ENCODE measurements at places on chromosomes 1 and 21.

GRCh38 chr1:22812092-22812880, 101.6 kb downstream of the EPHB2 start:
- no peak for DNase-seq

- peak; percentile 42 for DNase-seq
Measured at GRCh38 chr1:35573198-35574124, at the start of gene TFAP2E. TFAP2E (plus strand) TSS chr1:35573314; CDS start chr1:35573578, 264 bp downstream.

GRCh38 chr1:20426371-20426770, 59.6 kb downstream of the CAMK2N1 start:
- DNase-seq, result no peak

DNA sequence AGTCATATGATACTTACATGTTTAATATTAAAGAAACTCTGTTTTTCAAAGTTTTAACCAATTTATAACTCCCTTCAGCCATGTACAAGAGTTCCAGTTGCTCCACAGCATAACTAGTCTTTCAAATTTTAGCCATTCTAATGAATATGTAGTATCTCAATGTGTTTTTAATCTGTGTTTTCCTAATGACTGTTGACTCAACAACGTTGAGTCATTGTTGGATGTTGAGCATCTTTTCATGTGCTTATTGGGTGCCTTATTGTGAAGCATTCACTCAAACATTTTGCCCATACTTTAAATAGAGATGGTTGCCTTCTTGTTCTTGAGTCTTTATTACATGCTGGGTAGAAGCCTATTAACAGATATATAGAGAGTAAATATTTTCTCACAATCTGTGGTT, 240.2 kb upstream of the LYPLAL1 start:
- DNase-seq, result no peak

GRCh38 chr1:221141096-221141495, 261.9 kb downstream of the HLX start:
- no peak for DNase-seq

GRCh38 chr1:37399205-37399604, 75.2 kb upstream of the ZC3H12A start:
- no peak for DNase-seq

DNA sequence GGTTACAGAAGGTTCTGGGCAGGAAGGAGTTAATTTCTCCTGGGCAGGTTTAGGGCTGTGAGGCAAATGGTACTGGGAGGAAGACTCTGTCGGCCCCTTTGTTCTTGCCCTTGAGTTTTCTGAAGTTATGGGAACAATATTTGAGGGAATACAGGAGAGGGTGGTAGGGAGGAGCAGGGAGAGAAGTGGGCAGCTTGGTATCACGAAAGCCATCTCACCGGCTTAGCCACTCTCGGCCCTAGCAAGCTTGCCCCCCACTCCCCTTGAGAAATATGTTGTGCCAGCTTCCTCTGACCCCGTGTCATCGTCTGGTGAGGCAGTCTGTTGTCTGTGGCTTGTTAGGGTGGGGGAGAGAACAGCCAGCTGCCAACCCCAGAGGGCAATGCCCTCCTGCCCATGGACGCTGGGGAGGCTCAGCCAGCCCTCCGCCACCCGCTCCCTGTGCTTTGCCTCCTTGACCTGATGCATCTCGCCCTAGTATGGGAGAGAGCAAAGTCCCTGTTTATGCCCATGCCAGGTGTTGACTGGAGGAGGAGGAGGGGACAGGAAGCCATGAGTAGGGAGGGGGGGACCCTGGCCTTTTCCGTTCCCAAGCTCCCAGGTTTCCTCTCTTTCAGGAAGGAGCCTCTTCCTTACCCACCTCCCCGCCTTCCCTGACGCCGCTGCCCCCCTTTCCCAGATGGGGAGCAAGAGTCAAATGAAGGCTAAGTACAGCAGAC, 1.2 kb downstream of the EFNA1 start:
- DNase-seq, result peak; percentile 34

DNA sequence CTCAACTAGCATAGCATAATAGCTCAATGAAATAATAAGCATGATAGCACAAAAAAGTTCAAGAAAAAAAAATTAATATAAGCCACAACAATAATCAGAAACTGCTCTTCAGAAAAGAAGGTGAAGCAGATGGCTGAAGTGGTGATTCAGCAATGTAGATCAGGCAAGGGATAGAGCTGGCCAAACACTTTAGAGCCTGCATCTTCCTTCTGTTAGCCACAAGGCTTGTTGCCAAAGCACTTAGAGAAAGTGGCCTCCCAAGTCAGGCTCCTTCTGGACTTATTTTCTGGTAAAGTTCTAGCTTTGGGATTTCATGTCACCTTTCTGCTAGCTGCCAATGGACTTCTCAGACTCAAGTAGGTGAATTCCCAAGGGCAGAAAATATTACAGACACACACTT, 60.3 kb upstream of the C1orf87 start:
- DNase-seq, result no peak

DNA sequence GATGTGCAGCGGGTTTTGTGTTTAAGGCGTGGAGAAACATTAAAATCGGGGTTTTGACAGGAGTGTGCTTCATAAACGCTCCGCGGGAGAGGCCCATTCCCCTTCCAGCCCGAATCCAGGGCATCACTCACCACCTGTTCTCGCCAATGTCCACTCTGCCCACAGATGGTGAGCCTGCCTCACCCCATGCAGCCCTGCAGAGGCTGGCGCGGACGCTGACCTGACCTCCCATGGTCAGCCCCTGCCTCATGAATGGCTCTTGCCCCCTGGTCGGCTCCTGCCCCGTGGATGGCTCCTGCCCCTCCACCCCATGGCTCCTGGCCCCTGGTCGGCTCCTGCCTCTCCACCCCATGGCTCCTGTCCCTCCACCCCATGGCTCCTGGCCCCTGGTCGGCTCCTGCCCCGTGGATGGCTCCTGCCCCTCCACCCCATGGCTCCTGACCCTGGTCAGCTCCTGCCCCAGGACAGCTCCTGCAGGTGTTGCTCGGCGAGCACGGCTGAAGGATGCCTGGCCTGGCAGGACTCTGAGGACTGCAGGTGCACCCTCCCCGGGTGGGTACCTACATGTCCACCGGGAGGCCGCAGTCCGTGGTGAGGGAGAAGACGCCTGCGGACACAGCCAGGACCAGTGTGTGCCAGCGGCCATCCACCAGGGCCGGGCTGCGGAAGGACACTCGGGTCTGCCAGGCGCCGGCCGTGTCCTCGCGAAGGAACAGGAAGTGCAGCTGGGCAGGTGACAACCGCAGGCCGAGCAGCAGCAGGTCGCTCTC, 6.7 kb downstream of the KRTAP10-1 start:
- DNase-seq, result no peak

DNA sequence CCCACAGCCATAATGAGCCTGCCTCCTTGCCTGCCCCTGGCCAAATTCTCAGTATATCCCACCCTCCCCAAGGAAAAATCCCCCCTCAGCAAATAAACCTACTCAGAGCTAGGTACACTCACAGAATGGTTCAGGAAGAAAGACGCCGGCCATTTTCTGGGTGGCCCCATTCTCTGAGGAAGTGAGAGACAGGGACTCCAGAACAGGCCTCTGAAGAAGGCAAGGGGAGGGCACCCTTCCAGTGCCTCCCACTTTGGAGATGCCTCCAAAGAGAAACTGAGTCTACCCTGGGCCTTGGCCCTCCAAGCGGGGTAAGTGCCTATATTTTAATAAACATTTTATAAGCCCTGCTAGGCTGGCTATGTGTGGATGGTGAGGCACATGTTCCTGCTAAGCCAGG, 2.3 kb downstream of the PACC1 start:
- DNase-seq, result no peak

DNA sequence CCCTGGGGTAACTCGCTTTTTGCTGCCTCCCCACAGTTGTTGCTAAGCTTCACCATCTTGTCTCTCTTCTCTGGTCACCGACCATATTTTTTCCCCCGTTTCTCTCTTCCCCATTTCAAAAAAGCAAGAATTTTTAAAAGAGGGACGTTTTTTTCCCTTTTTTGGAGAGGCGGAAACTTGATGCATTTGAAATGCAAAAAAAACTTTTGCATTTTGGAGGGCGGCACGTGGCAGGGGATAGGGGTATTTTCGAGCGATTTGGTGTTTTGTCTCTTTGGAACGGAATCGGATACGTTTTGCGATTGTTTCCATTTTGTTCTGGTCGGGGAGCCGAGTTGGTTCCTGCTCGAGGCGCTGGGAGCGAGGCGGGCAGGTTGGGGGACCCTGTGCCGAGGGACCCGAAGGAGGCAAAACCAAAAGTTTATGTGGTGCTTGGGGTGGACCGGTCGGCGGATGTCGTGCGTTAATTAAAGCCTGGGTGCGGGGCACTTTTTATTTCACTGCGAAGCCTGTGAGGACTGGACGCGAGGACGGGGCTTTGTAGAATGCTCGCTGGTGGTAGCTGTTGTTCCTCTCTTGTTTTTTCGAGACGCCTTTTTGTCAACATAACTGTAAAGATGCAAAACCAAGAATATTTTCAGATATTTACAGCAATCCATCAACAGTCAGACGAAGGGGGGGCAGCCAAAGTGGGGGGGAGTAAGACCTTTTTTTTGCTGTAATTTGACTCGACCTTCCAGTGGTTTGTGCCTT, 884 bp downstream of the H3-3A start:
- peak; percentile 48 for DNase-seq

DNA sequence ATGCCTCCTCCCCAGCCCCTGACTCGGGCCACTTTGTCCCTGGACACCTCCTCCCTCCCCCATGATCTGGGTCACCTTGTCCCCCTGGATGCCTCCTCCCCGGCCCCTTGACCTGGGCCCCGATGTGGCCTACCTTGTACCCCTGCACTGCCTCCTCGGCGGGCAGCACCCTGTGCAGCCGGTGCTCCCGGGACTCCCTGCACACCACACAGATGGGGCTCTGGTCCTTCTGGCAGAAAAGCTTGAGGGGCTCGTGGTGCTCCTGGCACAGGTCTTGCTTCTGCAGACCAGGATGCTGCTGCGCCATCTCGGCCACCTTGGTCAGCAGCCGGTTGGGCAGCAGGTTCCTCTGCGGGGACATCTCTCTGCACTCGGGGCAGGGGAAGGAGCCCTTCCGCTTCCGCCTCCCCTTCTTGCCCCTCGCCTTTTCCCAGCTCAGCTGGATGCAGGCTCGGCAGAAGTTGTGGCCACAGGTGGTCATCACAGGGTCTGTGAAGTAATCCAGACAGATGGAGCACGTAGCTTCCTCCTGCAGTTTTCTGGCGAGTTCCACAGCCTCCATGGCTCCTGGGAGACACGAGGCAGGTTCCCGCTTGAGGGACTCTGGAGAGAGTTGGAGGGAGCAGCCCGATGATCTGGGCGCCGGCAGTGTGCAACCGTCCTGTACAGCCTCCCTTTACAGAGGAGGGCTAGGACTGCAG, 2.0 kb downstream of the TRIM17 start:
- DNase-seq, result no peak

- DNase-seq, result no peak
Measured at GRCh38 chr1:8687039-8687438, 130.4 kb downstream of the RERE start.

DNA sequence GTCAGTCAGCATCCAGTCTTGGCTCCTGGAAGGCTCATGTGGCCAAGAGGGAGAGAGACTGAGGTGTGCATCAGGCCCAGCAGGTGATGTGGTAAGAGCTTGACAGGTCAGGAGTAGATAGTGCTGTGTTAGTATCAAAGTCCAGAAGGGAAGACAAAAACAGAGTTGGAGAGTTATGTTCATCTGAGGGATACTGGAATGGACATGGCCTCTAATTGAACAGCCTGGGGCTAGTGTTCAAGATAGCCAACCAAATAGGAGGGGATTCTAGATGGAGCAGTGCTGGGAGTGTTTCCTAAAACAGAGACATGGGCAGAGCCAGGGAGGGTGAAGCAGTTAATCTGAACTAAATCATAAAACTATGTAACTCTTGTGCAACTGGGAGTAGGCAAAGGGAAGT, 120.7 kb upstream of the MARK1 start:
- DNase-seq, result no peak

DNA sequence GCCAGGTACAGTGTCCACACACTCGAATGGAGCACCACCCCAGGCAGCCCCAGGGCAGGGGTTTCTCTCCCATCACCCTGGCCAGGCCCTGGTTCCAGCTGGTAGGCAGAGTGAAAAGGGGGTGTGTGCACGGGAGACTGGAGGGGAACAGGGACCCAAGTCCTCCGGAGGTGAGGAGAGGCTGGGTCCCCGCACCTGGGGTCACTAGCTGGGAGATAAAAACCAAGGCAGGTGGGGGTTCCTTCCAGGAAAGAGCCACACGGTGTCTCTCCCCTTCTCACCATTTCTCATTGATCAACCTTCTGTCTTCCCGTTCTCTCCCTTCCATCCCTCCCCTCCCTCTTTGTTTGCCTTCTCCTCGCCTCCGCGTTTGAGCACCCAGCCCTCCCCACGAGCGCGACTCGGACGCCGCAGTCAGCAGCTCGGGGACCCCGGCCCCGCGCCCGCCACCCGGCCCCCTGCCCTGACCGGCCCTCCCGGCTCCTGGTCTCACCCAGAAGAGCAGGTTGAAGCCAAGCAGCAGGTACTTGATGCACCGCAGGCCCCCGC, 358 bp downstream of the TSPAN2 start:
- no peak for DNase-seq

DNA sequence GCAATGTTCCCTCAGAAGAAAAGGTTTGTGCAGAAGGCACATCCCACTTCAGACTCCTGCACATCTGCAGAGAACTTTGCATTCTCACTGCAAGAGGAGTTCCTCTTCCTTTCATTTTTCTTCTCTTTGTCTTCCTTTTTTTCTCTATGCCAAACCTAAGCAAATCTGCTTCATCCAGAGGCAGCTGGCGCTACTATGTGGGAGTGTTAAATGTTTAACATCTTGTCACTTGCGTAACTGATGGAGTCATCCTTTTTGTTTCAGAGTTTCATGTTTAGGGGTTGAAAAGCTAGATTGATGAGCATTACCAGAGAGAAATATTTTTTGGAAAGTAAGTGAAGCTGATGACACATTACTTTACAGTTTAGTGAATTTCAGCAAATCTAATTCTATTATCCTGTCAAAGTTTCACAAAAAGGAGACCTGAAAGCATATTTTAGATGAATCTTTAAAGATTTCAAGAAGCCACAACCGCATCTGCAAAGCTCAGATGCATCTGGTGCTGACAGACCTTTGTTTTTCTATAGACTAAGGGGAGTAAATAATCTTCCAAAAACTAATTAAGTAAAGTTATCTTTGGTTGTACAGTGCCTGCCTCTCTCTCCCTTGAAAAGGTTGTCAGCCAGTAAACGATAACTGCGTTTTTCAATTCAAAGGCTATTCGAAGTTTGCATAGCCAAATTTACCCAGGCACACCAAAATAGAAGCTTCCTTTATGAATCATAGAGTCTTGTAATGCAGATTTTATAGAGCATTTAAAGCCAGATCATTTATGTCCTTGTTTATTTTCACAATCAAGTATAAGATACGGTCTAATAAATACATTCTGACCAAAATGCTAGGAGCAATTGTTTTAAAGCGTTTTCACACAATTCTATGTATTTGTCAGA, 1.2 kb upstream of the LRRC53 start:
- DNase-seq, result peak; percentile 4

- DNase-seq, result no peak
Measured at GRCh38 chr1:193321242-193321840, 134.9 kb upstream of the B3GALT2 start.

- DNase-seq, result no peak
Measured at GRCh38 chr21:19343711-19344110, 940.1 kb upstream of the TMPRSS15 start.

DNA sequence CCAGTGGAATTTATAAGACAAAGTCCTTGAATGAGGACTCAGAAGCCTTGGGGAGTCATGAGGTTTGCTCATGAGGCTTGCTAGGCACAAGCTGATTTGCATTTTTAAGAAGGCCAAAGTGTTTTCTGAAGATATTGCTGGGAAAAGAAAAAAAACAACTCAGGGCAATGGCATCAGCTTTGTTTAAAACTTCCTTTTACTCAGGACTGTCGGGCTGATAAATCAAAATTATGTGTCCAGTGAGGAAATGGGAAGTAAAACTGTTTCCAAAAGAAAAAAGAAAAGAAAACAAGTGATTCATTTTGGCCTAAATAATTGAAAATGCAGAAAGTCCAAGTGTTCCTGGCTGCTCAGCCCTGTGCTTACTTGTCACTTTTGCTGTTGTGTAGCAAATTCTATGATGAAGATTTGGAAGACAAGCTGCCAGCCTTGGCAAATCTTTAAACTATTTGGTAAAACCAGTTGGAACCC, 282.4 kb downstream of the HLX start:
- no peak for DNase-seq

All from caudate nucleus (tissue), 63 donors.